T-helper 2 cell (primary cell): ENCODE measurements at places on chromosomes 4 and X.

DNA sequence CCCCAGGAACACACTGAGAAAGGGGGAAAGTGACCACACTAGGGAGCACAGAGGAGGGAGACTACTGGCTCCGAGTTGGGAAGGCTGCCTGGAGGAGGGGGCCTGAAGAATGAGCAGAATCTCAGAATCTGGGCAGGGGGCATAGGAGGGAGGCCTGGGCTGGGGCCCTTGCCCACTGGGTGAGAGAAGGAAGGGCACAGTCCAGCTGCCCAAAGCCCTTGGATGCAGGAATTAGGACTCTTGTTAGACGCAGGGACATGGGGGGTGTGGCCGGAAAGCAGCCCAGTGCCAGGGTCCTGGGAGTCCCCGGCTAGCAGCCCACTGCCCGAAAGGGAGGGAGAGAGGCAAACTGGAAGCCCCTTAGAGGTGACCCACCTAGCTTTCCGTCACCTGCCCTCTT lies 1.9 kb upstream of the DUSP9 start:
- no peak for DNase-seq

- DNase-seq, result no peak
These were observed at the start of gene SPOCK3 for GRCh38 chr4:167234316-167234881. Gene SPOCK3, minus strand, starts transcription at chr4:167234494.

DNA sequence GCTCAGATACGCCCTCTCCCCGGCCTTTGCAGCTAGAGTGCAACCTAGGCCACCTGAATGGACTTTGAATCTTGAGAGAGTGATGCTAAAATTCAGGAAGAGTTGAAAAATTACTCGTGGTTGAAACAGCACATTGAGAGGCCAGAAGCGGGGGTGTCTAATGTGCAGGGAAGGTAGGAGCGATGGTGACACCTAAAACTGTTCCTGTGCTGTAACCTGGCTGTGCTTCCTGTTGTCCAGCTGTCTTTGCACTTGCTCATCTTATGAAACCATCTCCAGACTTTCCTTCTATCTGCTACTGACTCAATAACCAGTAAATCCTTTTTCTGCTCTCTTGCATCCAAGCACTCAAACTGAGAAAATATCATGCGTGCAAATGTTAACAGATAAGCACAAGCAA lies 106.4 kb upstream of the RPS6KA3 start:
- DNase-seq, result no peak

DNA sequence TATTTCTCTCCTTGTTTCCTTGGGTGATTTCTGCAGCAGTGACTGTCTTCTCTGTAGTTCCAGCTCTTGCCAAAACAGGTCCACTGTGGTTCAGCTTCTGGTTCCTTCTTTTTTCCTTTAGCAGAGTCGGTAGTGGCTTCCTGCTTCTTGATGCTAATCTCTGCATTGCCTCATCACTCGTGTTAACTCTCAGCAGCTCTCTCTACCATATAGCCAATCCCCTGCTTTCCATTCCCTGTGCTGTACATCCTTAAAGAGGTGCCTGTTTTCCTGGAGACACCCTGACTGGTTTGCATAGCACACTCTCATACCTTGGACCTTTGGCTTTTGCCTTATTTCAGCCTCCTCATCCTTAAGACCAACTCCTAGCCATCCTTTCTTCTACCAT lies 191.2 kb upstream of the LNX1 start:
- DNase-seq, result no peak

- no peak for DNase-seq
These were observed 9.1 kb downstream of the HTRA3 start for GRCh38 chr4:8278421-8279287.

DNA sequence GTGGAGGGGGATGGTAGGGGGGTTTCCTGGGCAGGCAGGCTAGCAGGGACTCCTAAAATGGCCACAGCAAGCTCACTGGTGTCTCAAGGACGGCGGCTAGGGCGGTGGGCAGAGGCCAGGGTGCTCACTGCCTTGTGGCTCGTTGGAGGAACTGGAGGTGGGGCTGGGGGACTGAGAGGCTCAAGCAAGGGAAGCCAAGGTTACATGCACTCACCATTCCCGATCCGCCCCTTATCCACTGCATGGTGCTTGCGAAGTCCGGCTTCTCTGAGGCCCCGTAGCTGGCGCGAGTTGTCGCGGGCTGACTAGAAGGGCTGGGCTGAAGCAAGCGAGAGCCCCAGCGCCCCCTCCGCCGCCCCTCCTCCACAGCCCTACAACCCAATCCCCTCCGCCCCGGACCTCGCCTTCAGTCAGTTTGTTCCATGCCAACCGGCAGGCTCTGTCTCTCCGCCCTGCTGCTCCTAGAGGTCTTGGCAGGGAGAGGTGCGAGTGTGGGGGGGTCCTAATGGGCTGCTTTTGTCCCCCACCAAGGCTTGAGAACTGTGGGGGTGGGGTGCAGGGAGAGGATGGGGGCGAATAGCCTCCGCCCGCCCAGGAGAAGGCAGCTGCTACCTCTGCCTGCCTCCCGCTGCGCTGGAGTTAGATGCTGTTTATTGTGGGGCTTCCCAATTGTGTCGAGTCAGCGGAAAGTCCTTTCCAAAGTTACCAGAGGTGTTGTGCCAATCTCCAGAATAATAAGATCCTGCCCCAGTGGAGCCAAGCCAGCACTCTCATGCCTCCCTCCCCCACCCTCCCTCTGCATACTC lies at the start of gene ARHGEF9:
ARHGEF9 (minus strand) TSS at position 313 of the 806 bp plus-strand sequence; CDS start at position 244, 69 bp downstream.
- no peak for DNase-seq

DNA sequence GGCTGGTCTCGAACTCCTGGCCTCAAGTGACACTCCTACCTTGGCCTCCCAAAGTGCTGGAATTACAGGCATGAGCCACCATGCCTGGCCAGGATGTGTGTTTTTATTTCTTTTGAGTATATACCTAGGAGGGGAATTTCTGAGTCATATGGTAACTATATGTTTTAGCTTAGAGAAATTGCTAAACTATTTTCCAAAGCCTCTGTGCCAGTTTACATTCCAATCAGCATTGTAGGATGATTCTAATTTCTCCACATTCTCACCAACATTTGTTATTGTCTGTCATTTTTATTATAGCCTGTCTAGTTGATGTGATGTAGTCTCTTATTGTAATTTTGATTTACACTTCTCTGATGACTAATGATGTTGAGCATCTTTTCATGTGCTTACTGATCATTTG lies 1576.0 kb downstream of the RPA4 start:
- no peak for DNase-seq

GRCh38 chr4:33080275-33080674 lies 2360.1 kb downstream of the PCDH7 start:
- DNase-seq, result no peak

DNA sequence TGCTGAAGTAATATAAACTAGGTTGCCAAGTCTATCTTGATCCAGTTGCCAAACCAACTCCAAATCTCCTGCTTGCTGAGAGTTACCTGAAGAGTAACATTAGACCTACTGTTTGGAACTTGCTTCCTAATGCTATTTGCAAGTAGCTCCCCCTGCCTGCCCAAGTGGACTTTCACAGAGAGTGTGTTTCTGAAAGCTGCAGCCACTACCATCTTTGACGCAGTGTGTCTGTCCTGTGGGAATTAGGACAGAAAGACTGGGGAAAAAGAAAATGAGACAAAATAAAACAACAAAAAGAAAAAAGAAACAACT lies 195.0 kb upstream of the HS3ST1 start:
- no peak for DNase-seq
